ENCODE measurements at places on chromosomes 3 and 15. TPM values are rescaled to one million over a fixed set of nuclear protein-coding genes. Genes with fewer than 3 reads are reported as not detected.

Gene NOP10
- 216 TPM for total RNA-seq

Gene SMCO1
- not detected for total RNA-seq

Gene PLSCR2
- not detected for total RNA-seq

Gene LRRIQ4
- total RNA-seq, result 0.29 TPM

Gene CGNL1
- 1.1 TPM for total RNA-seq

Gene SQOR
- total RNA-seq, result 122 TPM

Gene LTK
- not detected for total RNA-seq

Gene POTEB
- total RNA-seq, result not detected

Gene TMEM40
- not detected for total RNA-seq

Gene WDR93
- 0.36 TPM for total RNA-seq

Gene CILP
- under 0.01 TPM for total RNA-seq

Gene SELENOS
- total RNA-seq, result 74.3 TPM

Gene HIGD2B
- total RNA-seq, result not detected

Gene AADACL2
- not detected for total RNA-seq

Gene IQCH
- 4.7 TPM for total RNA-seq

Gene SI
- total RNA-seq, result not detected

Gene GP5
- total RNA-seq, result 0.36 TPM

Gene IGSF10
- 2.7 TPM for total RNA-seq
